ENCODE measurements at places on chromosomes 16 and 17.
A peak's percentile ranks its signal among the peaks of the same experiment; 100 is the strongest.

- DNase-seq, result no peak
Measured at GRCh38 chr16:12801511-12802042, 2.1 kb downstream of the CPPED1 start.

DNA sequence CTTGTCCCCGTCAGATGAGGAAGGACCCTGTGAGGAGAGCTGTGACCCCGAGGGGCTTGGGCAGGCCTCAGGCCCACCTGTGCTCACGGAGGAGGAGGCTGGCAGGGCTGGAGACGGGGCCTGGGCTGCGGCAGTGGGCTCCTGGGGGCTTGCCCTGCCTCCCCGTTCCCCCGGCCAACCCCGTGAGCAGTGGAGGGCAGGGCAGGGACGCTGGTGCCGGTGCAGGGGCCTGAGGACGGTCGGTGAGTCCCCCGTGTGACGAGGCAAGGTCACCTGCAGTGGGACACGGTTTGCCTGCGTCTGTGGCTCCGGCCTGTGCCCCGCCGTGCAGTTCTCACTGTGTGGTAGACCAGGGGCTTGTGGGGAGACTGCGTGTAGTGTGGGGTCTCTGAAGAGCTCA is 8.3 kb upstream of the RHOT2 start:
- no peak for DNase-seq

GRCh38 chr16:87216148-87216840 is 100.9 kb downstream of the C16orf95 start:
- DNase-seq, result no peak

DNA sequence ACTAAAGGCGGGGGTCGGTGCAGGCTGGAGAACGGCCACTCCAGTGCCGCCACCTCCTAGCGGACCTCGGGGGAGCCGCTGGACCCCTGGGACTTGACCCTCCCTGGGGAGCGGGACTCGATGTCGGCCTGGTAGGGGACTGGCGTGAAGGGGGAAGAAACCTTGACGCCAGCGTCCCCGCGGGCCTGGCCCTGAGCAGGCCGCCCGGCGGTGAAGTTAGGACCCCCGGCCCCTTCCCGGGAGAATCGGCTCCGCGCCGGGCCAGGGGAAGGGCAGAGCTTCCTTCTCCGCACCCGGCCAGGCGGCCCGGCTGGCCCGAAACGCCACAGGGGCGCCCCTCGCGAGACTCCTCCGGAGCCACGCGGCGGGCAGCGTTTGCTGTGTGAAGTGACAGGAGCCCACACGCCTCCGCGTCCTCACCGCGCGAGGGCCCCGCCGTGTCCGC is 389 bp downstream of the DUS1L start:
- DNase-seq, result peak; percentile 54

DNA sequence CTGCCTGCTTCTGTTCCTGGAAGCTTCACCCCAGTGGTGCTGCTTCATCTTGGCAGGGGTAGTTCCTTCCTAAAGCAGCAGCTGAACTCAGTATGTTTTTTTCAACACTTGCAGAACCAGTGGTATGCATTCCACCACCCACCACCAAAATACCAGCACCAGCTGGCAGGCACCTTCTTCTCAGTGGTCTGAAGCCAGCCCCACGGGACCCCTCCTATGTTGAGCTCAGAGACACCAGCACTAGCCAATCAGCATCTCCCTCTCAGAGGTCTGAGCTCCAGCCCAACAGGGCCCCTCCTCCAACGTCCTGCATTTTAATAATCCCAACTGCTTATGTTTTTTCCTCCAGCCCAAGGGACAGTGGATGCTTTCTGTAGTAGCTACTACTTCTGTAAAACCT is 299.6 kb upstream of the CCL2 start:
- DNase-seq, result no peak

GRCh38 chr17:81923302-81924260 is 4.0 kb downstream of the MAFG start:
- no peak for DNase-seq

DNA sequence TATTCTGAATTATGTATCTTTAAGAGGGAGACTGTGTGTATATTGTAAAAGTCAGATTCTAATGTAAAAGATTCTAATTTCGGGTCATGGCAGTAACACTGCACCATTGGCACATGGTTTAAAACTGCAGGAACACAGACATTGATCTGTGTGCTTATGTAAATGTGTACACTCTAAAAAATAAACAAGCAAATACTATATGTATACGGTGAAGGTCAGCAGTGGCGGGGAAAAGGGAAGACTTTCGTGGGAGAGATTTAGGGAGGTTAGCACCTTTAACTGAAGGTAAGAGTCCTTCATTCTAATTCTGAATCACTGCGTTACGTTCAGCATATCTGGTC is 157.8 kb upstream of the FAM20A start:
- DNase-seq, result no peak

DNA sequence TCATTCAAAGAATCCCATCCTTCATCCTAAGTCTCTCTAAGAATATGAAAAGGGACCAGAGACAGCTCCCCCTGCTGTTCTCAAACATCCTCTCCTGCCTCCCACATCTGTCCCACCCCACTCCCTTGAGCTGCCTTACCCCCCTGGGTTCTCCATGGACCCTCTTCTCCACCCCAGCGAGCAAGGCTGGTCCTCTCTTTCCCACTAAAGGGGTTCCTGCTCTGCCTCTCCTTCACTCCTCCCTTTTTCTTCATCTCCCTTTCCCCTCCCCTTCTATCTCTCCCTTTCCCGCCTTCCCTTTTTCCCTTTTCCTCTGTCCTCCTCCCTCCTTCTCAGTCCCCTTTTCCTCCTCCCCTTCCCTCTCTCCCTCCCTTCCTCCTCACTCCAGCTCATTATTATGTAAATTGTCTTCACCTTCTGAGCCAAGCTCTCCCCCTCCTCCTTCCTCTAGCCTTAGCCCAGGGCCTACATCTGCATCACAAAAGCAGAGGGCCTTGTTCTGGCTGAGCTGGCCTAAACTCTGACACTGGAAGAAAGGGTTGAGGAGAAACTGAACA is 90.0 kb downstream of the GNAO1 start:
- no peak for DNase-seq

GRCh38 chr16:81457326-81458133 is 12.9 kb downstream of the CMIP start:
- no peak for DNase-seq

GRCh38 chr16:5451641-5452040 is 354.0 kb upstream of the EEF2KMT start:
- DNase-seq, result no peak

DNA sequence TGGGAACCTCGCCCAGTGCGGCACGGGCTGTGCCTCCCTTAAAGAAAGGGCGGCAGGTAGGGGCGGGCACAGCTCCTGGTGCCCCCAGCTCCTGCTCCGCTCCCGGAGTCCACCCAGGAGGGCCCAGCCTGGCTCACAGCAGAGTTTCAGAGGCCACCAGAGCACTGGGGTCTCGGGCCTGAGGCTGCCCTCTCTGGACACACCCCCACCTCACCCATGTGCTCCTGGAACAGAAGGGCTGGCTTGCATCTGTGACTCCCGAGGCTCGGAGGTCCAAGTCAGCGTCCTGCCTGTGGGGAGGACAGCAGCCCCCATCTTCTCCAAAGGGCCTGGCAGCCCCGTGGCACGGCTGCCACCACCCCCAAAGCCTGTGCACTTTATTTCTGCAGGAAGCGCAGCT is 62.7 kb downstream of the RBFOX3 start:
- DNase-seq, result no peak

- no peak for DNase-seq
Measured at GRCh38 chr16:20129375-20129774, 55.7 kb upstream of the GPR139 start.

DNA sequence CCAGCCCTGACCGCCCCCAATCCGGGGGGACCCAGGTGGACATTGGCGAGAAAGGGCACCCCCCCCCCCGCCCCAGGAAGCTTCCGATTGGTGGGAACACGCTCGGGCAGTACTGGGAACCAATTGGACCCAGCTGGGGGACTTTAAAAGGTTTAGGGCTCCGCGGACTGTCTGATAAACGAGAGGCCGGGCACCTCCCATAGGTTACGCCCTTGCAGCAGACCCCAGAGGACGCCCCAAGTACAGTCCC is 245 bp downstream of the TMEM256 start:
- DNase-seq, result peak; percentile 82

DNA sequence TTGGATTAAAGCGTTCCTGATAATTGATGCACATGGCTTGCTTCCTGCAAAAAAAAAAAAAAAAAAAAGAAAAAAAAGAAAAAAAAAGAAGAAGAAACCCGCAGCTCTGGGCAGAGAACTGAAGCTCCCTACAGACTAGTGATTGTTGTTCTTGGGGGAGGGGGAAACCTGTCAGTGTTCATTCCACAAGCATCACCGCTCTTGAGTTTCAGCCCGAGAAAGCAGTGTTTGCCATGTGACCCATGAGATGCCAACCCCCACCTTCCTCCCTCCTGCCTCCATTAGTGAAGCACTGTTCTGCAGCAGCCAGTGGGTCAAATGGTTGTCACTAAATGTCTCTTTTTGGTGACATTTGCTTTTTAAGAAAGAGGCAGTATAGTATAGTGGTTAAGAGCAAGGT is 1.7 kb downstream of the USP43 start:
- peak; percentile 34 for DNase-seq

GRCh38 chr16:66598111-66598510 is 6.4 kb upstream of the CMTM3 start:
- no peak for DNase-seq

- DNase-seq, result no peak
Measured at GRCh38 chr16:66272461-66272860, 94.0 kb upstream of the CDH5 start.

GRCh38 chr16:10895053-10895946 is 18.3 kb downstream of the CIITA start:
- no peak for DNase-seq

GRCh38 chr17:42283241-42284023 is 4.9 kb upstream of the STAT5A start:
- no peak for DNase-seq

DNA sequence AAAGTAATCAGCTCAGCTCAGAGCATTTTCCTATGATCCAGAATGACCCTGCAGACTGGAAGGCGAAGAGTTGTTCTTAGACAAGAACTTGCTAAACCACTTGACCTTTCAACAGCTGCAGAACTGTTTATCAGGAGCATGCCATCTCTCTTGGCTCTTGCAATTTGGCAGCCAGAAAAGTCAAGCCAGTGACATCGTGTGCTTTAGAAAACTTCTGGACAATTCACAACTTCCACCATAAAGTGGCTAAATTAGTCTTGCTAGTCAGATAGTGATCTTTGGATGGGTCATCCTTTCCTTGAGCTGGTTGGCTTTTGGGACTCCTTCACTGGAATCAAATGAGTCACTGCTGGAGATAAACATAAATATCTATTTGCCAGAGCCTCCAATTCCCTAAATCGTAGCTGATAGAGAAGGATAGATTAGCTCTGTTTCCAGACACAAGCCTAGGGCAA is 146.5 kb downstream of the MAP2K6 start:
- DNase-seq, result no peak

DNA sequence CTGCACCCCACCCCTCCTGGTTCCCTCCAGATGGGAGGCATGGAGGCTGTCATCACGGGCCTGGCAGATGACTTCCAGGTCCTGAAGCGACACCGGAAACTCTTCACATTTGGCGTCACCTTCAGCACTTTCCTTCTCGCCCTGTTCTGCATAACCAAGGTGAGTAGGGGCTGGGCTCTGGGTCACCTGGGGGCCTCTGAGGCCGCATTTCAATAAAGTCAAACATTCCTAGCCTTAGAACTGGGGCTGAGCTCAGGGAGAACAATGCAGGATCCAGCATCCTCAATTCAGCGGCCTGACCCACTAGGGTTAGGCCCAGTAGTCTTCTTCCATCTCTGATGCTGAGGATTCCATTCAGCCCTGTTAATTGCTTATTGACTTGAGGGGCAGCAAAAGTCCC is 42.1 kb downstream of the SLC6A2 start:
- no peak for DNase-seq

DNA sequence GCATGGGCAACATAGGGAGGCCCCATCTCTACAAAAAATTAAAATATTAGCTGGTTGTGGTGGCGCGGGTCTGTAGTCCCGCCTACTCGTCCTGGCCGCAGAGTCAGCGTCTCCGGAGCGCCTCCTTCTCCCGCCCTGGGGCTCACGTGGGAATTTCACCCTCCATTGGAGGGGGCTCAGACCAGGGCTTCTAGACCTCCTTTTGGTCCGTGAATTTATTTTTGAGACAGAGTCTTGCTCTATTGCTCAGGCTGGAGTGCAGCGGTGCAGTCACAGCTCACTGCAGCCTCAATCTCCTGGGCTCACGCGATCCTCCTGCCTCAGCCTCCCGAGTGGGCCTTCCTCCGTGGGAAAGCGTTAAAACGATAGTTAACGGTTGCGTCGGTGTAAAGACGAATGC is 394 bp upstream of the NME4 start:
- DNase-seq, result no peak

GRCh38 chr16:55408661-55409060 is 70.3 kb upstream of the MMP2 start:
- DNase-seq, result no peak

DNA sequence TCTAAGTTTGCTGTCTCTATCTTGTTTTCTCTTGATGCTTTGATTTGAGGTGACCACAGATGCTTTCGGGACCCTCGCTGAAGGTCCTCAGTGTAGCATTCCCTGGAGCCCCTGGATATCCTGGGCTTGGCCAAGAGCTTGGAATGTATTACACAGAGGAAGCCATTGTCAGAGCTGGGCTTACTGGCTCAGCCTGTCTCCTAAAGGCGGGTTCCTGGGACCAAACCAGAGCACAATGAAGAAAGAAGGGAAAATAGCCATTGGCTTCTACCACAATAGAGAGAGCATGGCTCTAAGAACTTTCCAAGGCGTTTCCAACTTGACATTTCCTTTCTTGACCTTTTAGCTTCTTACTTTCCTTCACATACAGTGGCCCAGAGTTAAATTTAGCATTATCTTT is 229.3 kb downstream of the HS3ST3A1 start:
- DNase-seq, result no peak

DNA sequence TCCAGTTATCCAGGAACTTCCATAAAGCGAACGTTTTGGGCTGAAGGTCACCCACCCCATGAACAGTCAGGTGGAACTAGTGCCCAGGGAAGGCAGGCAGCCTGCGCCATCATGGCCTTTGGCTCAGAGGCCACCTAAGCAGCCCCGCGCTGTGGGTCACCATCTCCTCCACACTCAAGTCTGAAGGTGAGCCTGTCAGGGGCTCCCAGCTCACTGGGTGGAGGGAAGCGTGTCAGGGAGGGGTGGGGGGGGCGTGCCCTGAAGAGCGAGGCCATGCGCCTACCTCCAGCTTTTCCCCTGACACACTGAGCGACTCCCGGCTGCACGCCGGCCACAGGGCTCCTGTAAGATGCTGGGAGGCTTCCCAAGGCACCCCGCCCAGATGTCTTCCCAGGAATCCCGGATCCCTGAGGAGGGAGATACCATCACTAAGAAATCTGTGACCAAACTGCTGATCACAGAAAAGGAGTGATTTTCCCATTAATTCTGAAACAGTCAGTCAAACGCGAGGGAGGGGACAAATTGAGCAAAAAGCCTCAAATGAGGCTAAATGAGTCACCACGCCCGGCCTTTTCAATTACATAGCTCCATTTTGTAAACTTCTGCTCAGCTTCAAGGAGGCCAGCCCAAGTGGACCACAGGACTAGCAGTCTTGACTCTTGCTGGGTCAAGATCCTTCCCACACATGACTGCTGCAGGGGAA is 26.5 kb upstream of the SLC25A19 start:
- DNase-seq, result no peak

DNA sequence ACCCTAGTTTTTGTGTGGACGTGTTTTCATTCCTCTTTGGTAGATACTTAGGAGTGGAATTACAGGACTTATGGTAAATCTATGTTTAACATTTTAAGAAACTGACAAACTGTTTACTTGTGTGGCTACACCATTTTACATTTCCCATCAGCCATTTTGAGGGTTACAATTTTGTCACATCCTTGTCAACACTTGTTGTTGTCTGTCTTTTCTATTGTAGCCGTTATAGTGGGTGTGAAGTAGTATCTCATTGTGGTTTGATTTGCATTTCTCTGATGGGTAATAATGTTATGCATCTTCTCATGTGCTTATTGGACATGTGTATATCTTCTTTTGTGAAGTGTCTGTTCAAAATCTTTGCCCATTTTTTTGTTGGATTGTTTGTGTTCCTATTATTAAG is 4.5 kb downstream of the FTO start:
- DNase-seq, result no peak

Data from NCI-H1417 (cell line).